Activated CD8-positive, alpha-beta memory T cell treated with anti-CD3 and anti-CD28 coated beads for 1 hour (primary cell): ENCODE measurements at places on chromosomes 2 and 18.
A peak's percentile ranks its signal among the peaks of the same experiment; 100 is the strongest.

DNA sequence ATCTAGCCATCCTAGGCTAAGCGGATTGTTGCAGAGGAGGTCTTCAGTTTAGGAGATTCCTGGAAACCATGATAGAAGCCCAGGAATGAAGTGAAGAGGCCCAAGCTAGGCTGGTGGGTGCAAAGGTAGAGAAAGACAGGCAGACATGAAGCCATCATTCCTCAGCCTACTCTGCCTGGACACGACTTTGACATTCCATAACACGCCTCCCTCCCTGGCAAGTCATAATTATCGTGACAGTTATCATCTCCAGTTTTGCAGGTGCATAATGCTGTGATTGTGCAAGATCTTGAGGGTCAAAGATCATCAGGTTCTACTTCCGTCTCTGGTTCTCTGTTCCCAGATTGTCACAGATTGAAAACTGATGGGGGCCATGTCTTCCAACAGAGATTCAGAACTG lies 15.2 kb upstream of the FZD5 start:
- DNase-seq: no peak

DNA sequence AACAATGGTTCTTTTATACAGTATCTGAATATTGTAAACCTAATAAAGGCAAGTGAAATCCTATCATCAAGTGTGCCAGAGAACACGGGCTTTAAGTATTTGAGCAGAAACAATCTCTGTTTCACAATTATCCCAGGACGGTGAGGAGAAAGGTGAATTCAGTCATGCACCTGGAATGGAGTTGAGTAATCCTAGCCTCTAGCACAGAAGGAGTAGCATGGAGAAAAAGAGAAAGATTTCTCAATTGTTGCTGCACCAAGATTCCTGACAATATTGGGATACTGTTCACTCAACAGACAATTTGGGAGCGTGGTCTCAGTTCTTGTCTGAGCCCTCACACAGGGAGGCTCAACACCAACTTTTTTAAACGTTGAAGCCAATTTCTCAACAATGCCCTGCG lies 510.6 kb downstream of the SOX11 start:
- DNase-seq: no peak

GRCh38 chr2:152420363-152420762 lies 85.4 kb downstream of the FMNL2 start:
- DNase-seq: no peak

DNA sequence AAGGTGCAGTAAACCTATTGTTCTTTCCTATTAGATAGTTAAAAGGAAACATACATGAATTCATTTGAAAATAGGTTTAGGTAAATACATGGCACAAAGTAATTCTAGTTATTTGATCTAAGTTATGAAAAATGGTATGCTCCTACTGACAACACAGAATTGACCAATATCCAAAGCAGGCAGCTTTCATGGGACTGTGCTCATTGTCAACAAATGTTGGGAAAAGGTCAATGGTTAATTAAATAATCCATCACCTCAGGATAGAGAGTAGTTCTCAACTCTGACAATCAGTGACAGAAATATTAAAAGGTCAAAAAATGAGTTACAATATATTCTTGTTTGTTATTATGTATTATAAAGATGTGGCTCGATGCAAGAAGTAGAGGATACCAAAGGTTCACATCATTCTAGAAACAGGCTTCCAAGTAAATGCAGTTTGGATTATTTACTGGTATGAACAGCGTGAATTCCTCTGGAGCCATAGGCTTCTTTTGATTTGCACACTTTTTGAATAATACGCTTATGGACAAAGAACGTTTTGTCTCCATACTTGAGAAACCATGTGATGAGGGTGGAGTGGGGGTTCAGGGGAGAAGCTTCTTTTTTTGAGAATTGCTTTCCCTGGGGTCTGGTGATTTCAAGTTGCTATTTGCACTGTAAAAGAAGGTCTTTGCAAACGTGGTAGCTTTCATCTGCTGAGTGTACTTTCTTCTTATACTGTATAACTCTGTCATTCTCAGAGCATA lies 422.0 kb upstream of the ZEB2 start:
- DNase-seq: no peak

GRCh38 chr18:58493516-58494253 lies 135.2 kb downstream of the ALPK2 start:
- DNase-seq: peak; percentile 34

- no peak for DNase-seq
These were observed 155.3 kb upstream of the SLC39A10 start for GRCh38 chr2:195501746-195502145.

DNA sequence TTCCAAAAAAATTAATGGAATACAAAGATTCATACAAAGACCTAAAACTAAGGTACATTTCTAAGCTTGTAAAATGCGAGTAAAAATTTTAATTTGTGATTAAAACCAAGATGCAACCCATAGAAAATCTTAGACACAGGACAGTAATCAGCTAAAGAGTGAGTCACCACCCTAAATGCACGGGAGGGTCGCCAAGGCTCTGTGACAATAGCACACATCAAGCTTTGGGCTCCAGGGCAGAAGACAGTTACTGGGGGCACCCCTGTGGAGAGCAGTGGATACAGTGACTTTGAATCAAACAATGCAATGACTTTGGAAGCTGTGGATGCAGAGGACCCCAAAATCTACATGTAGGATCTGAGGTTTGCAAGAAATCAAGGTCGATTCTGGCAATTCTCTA lies 7.5 kb downstream of the FLACC1 start:
- DNase-seq: no peak

- DNase-seq: no peak
These were observed 57.2 kb downstream of the RTP5 start for GRCh38 chr2:241926541-241927311.

DNA sequence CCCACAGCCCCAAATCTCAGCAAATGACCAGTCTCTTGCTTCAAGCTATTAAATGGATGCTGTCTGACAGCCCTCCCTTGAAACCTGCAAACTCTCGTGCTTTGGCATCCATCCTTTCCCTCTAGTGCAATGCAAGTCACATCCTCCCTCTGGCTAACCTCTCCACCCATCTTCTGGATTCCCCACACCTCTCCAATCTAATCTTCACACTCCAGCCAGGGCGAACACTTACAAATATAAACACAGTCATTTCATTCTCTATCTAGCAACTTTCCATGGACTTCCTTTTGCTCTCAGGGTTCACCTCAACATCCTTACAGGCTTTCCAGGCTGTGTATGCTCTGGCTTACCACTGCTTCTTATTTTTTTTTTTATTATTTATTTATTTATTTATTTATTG lies 10.1 kb upstream of the NARS1 start:
- DNase-seq: no peak

GRCh38 chr2:220310451-220310861 lies 683.0 kb downstream of the SLC4A3 start:
- no peak for DNase-seq

GRCh38 chr2:174059884-174060244 lies 94.7 kb upstream of the SP3 start:
- DNase-seq: no peak

DNA sequence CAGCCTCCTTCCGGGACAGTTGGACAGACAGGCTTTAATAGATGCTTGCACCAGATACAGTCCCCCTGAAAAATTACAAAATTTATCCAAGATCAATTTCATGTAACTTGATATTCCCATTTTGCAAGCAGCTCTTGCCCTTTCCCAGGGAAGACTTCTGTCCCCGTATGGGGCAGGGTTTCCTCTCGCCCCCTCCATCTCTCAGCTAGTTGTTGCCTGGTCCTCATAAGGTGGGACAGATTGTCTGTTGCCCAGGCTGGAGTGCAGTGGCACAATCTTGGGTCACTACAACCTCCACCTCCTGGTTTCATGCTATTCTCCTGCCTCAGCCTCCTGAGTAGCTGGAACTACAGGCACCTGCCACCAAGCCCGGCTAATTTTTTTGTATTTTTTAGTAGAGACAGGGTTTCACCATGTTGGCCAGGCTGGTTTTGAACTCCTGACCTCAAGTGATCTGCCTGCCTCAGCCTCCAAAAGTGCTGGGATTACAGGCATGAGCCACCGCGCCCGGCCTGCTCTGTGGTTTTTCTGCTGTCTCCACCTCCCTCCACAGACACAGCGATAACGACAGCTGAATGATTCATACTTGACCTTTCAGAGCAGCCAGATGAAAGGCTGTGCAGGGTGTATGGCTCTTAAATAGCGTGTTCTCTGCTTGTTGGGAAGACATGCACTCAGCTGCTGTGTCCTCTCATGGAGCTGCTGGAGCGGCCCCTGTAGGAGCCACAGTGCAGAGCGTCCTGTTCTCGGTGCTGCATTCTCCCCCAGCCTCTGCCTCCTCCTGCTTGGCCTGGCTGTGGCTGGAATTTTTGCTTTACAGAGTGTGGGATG lies 61.4 kb downstream of the TTC39C start:
- peak; percentile 22 for DNase-seq

DNA sequence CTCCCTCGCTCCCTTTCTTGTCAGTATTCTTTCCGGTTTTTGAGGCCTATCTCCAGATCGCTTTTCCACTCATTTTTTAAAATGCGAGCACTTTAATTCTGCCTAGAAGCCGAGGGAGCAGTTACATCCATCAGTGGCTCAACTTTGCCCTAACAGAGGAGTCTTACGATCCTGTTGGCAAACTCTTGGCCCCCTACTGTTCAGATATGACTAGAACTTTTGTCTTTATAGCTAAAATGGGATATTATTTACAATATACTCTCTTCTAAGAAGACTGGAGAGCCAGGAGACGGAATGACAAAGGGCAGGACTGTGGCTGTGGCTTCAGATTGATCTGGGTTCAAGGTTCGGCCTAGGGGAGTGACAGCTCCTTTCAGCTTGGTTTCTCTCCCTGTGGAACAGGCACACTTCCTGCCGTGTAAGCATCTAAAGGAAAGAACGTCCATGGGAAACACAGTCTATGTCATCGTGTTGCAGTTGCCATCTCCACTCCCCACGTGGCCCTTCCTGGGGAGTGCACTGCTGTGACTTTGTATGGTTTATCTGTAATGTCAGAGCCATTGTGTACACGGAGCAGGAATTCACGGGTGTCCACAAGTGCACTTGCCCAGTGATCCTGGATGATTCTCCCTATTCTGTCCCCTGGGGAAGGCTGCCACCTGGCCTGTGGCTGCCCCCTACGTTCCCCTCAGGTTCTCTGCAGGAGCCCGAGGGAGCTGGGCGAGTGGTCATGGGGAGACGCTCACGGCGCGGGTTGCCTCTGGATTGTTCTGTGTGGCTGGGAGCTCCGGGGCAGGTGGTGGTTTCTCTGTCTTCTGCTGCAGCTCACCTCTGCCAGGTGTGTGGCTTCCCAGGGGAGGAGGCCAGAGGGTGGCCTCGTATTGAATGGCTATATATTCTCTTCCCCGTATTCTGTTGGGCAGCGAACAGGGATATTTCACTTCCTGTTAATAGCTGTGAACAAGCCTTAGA lies 222.0 kb downstream of the LDLRAD4 start:
- no peak for DNase-seq

GRCh38 chr2:240645346-240645745 lies 20.1 kb downstream of the GPR35 start:
- DNase-seq: no peak

DNA sequence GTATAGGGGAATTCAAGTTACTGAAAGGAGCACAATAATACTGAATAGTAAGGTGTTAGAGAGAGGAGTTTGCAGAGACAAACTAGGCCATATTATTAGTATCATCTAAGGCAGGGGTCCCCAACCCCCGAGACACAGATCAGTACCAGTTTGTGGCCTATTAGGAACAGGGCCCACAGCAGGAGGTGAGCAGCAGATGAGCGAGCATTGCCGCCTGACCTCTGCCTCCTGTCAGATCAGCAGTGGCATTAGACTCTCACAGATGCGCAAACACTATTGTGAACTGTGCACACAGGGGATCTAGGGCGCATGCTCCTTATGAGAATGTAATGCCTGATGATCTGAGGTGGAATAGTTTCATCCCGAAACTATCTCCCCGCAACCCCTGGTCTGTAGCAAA lies 41.8 kb upstream of the TMEM200C start:
- no peak for DNase-seq

GRCh38 chr2:171878481-171878993 lies 15.5 kb downstream of the SLC25A12 start:
- no peak for DNase-seq

DNA sequence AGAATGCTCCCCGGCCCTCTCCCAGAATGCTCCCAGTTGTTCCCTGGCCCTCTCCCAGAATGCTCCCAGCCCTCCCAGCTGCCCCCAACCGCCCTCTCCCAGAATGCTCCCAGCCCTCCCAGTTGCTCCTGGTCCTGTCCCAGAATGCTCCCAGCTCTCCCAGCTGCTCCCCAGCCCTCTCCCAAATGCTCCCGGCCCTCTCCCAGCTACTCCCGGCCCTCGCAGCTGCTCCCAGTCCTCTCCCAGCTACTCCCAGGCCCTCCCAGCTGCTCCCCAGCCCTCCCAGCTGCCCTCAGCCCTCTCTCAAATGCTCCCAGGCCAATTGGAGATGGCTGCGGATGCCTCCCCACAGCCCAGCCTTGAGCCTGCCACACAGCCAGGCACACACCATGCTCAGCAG lies 31.1 kb downstream of the BIN1 start:
- no peak for DNase-seq

- no peak for DNase-seq
These were observed 216.0 kb downstream of the DSEL start for GRCh38 chr18:67300498-67300897.

DNA sequence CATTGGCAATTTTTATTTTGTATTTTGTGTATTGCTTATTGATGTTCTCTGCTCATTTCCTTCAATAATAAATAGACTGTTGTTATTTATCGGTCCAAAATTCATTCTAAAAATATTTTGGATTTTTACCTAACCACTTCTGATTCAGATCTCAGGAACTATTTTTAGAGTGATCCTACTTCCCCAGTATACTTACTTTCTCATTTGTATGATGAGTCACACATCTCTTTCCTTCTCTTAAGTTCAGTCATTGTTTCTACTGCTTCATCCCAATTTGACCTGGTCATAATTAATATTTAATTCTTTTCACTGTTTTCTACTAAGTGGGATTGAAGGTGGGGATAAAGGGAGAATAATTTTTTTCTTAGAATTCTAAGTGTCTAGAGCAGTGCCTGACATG lies 75.1 kb downstream of the AGPS start:
- DNase-seq: no peak

DNA sequence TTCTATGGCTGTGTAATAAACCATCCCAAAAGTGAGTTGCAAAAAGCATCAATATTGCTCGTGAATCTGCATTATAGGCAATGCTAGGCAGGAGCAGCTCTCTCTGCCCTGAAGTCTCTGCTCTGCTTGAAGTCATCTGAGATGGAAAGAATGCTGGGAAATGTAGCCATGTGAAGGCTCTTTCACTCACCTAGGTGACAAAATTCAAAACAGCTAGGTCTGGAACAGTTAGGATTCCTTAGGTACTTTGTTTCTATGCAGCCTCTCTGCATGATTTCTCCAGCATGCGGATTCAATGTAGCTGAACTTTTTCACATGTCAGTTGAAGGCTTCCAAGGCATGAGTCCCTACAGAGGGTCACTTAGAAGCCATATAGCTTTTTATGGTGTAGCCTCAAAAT lies 1383.7 kb downstream of the LRP1B start:
- DNase-seq: no peak
